ENCODE measurements at places on chromosomes 1 and 21.

GRCh38 chr1:209457401-209458125 lies 126.0 kb upstream of the CAMK1G start:
- DNase-seq: no peak

GRCh38 chr1:94920061-94920460 lies 6.8 kb downstream of the CNN3 start:
- no peak for DNase-seq

DNA sequence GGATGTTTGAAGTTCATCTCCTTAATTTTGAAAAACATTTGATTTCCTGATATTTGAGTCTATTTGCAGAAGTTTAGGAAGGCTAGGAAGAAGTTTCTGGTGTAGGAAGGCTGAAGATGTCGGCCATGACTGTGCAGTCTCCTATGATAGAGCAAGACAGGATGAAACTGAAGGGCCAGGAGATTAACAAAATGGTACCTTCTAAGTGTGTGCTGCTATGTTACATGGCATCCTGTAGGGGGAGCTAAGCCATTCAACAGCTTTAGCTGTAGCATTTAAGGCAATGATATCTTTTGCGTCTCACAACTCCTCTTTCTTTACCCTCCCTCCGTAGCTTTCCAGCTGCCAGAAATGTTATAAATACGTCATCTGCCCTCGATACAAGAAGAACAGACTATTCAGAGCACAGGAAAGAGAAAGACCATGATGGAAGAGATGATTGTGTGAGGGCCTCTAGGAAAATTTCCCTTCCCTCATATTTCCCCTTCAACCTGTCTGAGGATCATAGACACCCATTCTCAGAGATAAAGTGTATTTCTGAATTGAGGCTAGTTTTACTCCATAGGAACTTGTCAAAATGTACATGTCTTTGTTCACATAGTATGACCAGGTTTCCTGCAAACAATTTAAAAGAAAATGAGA lies 61.1 kb downstream of the XCL1 start:
- DNase-seq: no peak

- peak; percentile 38 for DNase-seq
Observed at GRCh38 chr1:168271636-168272035, 9.0 kb upstream of the TBX19 start.

DNA sequence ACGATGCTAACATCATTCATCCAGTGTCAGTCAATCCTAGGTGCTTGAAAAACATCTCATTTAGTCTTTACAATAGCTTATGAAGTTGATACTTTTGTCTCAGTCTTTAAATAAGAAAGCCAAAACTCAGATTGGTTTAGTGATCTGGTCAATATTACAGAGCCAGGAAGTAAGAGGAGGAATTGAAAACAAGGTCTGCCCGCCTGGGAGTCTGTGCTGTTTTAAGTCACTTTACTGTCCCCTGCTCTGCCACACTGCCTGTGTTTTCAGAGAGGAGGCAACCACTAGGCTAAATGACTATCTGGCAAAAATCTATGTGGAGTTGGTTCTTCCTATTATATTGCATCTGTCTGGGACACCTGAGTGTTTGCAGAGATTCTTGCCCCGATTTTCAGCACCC lies 62.3 kb downstream of the ST6GALNAC3 start:
- DNase-seq: no peak

DNA sequence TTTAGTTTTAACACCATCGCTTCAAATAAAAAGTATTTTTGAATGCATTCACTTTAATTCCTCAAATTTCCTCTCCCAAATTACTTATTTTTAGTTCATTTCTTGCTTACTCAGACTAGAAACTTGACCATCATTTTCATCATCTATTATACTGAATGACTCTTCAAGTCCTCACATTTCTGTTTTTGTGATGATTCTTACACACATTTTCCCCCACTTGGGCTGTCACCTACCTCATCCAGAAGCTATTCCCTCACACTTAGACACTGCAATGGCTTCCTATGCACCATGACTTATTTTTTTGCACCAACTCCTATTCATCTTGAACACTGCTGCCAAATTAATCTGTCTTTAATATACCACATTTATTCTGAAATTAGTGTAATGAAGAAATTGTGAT lies 239.6 kb upstream of the DUSP10 start:
- no peak for DNase-seq

DNA sequence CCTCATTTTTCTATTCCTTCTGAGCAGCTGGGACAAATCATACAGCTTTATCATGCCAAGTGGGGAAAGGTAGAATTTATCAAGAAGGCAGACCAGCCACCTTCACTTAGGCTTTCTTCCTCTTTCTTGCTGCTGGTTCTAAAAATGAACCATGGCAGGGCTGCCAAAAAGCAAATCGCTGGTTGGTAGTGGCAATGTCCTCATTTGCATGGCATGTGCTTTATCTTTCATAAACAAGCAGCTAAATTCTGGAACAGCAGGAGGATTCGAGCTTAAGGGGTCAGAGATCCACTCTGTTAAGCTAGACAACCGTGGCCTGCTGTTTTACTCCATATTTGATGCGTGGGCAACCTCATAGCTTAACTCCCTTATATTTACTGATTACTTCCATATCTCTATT lies 91.3 kb downstream of the RPE65 start:
- no peak for DNase-seq

DNA sequence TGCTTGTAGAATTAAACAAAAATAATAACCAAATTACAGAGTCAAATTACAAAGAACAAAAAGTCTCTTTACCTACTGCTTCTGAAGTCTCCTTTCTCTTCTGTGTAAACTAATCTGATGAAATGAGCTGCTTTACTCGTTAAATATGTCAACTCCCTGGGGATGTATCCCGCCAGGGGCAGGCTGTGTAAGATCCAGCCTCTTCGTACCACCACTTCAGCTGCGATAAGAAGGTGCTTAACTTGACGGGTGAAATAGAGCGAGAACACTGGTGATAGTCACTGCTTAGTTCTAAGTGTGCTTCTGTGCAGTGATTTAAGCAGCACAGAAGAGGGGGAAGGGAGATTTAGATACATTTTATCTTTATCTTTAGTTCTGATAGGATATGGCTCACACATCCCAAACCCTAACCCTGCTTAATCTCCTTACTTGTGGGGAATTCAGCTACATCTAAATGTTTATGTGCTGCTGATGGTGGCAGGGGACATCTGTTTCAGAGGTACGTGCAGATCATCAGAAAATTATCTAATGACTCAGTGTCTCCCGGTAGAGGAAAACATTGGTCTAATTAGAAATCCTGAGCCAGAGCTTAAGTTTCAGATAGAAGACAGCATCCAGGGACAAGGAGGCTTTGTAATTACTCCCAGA lies 46.0 kb downstream of the RHOU start:
- no peak for DNase-seq

DNA sequence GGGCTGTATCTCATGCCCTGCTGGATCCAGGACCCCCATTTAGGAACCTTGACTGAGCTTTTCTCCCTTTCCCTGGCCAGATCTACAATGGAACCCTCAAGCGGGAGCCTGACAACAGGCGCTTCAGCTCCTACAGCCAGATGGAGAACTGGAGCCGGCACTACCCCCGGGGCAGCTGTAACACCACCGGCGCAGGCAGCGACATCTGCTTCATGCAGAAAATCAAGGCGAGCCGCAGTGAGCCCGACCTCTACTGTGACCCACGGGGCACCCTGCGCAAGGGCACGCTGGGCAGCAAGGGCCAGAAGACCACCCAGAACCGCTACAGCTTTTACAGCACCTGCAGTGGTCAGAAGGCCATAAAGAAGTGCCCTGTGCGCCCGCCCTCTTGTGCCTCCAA lies 29.8 kb downstream of the PKP1 start:
- no peak for DNase-seq

DNA sequence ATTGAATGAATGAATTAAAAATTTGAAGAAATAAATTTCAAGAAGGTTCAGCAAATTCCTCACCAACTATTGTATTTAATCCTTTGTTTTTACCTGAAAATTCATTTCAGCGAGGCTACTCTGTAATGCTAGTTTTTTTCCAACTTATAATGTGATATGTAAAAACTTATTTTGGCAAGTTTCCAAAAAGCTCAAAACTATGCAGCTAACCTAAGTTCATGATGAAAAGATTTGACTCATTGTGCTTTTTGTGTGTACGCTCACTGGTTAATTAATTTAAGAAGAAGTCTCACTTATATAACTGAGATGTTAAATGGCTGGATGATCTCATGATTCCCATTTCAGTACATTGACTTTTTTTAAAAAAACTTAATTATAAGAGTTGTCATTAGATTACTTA lies 196.0 kb upstream of the SAMSN1 start:
- DNase-seq: no peak

GRCh38 chr1:160997323-160998038 lies 23.5 kb downstream of the F11R start:
- no peak for DNase-seq

- no peak for DNase-seq
Observed at GRCh38 chr1:100377590-100378361, 25.5 kb downstream of the CDC14A start.

- no peak for DNase-seq
Observed at GRCh38 chr1:54608566-54609230, 14.6 kb downstream of the FAM151A start.

GRCh38 chr1:95027046-95027445 lies 45.7 kb downstream of the ALG14 start:
- DNase-seq: no peak

DNA sequence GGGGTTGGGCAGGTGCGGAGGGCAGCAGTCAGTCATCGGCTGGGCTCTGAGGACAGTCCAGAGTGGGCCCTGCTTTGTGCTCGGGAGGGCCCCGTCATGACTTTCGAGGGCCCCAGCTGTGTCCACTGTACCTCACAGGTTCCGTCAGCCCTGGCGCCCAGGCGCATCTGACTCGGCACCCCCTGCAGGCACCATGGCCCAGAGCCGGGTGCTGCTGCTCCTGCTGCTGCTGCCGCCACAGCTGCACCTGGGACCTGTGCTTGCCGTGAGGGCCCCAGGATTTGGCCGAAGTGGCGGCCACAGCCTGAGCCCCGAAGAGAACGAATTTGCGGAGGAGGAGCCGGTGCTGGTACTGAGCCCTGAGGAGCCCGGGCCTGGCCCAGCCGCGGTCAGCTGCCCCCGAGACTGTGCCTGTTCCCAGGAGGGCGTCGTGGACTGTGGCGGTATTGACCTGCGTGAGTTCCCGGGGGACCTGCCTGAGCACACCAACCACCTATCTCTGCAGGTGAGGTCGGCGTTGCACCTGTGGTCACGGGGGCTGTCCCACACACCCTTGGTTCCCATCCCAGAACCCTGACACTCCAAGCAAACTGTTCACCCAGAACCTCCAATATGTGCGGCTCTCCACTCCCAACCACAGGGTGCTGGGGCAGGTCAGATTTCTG lies 7.8 kb downstream of the PODN start:
- DNase-seq: no peak

DNA sequence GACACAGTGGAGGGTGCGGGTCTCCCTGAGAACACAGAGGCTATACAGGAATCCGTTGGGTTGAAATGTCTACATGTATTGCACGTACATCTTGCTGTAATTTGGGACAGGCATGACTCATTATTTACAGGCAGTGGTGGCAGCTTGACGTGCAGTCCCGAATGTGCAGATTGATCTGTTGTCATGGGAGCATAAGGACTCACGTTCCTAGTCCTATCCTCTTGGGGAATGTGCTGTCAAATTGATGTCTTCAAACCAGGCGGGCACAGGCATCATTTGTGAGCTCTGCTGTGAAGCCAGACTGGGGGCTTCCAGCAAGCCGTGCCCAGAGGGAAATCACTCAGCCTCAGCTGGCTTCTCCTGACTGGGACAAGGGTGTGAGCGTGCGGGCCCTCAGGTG lies 40.5 kb downstream of the S100B start:
- DNase-seq: no peak

GRCh38 chr1:109827466-109827865 lies 63.7 kb upstream of the EPS8L3 start:
- no peak for DNase-seq

DNA sequence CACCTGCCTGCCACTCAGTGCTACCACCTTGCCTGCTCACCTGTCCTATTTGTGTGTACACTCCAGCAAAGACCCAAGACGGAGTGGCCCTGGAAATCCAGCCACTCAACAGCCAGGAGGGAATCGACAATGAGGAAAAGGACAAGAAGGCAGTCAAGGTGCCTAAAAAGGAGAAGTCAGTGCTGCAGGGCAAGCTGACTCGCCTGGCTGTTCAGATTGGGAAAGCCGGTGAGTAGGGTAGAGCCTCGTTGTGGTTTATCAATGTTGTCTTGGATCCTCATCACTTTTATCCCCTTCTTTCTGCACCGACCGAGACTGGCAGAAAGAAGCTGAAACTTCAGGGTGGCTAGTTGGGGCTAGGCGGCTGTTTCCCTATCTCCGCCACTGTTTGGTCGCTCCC lies 61.4 kb upstream of the LAX1 start:
- no peak for DNase-seq

DNA sequence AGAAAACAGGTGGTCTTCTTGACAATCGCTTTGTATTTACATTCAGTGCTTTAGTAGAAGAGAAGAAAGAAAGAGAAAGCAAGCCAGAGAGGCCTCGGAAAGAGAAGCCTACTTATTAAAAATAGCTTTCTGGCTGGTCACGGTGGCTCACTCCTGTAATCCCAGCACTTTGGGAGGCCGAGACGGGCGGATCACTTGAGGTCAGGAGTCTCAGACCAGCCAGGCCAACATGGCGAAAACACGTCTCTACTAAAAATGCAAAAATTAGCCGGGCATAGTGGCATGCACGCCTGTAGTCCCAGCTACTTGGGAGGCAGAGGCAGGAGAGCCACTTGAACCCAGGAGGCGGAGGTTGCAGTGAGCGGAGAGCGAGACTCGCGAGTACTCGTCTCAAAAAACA lies 1.8 kb upstream of the SLC19A2 start:
- no peak for DNase-seq

DNA sequence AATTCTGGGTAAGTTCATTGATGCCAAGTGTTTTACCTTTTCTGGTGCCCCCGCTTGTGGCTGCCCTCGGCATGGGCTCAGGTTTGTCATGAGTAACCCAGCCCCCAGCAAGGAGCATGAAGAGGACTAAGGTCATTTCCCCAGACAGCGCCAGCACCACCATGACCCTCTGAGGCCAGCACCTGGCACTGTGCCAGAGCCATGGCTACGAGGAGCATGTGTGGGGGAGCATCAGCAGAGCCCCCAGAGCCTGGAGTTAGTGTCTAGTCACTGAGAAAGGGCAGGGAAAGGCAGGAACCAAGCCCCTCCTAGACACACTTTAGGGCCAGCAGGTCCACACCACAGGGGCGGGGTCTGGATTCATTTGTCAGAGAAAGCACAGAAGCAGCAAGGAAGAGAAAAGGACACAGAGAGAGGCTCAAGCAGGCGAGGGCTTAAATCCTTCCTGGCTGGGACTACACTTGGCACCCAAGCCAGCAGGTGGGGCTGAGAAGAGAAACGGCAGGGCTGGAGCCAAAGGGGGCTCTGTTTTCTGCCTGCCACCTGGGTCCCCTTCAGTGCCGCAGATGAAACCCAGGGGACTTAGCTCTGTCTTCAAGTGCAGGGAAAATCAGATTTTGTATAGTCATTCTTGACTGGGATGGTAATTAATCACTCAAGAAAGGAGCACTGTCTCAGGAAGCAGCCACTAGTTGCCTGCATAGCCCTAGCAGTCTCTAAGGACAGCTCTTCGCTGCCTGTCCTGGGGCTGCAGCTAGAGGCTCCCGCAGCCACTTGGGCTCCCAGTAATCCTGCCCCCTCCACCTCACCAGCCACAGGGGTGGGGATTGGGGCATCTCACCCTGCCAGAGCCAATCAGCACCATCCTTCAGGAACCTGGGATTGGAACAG lies 79.6 kb upstream of the ZC3H12A start:
- no peak for DNase-seq

- no peak for DNase-seq
Observed at GRCh38 chr1:5620997-5621396, 371.2 kb downstream of the NPHP4 start.

GRCh38 chr1:30586671-30587070 lies 136.7 kb downstream of the MATN1 start:
- DNase-seq: no peak

GRCh38 chr1:179296356-179297104 lies 2.9 kb downstream of the SOAT1 start:
- DNase-seq: no peak
